ENCODE measurements at places on chromosomes 12 and 14. TPM values are rescaled to one million over a fixed set of nuclear protein-coding genes. Genes with fewer than 3 reads are reported as not detected.

Gene KRT4
- not detected for total RNA-seq

- no peak overlapping the region for H3K27ac ChIP-seq
- no peak for DNase-seq
- no peaks in the 10 kb centered on the region for H3K27me3 ChIP-seq
- H3K36me3 ChIP-seq, result peaks cover 63% of the 10 kb centered on the region
- peaks cover 17% of the 10 kb centered on the region for H3K4me1 ChIP-seq
These were observed 4.4 kb downstream of the KLC1 start for GRCh38 chr14:103633391-103633790.

DNA sequence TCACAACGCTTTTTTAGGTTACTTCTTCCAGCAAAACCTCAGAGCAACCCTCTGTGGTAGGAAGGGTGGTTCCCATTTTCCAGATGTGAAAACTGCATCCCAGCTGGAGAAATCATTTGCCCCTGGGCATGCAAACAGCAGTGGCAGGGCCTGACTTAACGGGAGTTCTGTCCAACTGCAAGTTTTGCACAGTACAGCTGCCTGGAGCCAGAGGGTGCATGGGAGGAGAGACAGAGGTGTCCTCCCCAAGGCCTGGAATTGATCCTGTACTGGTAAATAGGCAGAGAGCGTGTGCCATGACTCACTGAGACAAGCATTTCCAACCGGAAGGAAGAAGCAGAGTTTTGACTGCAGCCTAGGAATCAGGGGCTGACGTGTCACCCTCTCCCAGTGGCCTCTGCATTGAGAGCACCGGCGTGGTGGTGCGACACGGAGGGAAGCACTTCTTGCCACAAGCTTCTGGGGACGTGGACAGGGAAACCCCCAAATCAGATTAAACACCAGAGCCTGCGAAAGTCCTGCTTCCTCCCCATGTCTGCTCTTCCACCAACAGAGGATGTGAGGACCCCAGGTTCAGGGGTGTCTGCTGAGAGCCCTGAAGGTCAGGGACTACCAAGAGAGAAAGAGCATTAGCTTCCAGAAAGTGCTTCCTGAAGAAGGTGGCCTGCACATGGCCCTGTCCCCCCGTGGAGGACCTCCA, 19.0 kb upstream of the SERPINA4 start:
- peaks cover 8% of the 10 kb centered on the region for H3K4me1 ChIP-seq
- H3K36me3 ChIP-seq, result no peaks in the 10 kb centered on the region
- no peak overlapping the region for H3K4me3 ChIP-seq
- no peak overlapping the region for H3K27ac ChIP-seq

GRCh38 chr14:99035712-99036610, 236.0 kb downstream of the BCL11B start:
- peak; percentile 94 for DNase-seq
- H3K27ac ChIP-seq, result peak overlapping the region; percentile 93
- peaks cover 43% of the 10 kb centered on the region for H3K4me1 ChIP-seq
- H3K27me3 ChIP-seq, result no peaks in the 10 kb centered on the region
- H3K4me3 ChIP-seq, result no peak overlapping the region

Gene KCNA1
- not detected for total RNA-seq

DNA sequence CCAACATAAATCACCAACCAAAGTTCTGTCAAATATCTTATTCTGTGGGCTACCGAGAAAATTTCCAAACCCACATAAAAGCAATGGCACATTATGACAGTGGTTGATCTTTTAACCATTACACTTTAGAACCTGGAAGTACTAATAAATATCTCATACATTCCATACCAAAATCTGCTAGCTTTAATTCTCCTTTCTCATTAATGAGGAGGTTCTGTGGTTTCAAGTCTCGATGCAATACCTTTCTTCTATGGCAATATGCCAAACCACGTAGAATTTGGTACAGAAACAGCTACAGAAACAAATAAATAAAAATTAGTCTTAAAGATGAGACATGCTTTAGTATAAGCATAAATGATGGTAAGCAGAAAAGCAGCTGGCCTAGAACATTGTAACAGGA, 100.7 kb downstream of the ELK3 start:
- H3K27me3 ChIP-seq, result no peaks in the 10 kb centered on the region
- no peak overlapping the region for H3K27ac ChIP-seq
- DNase-seq, result peak; percentile 64
- no peaks in the 10 kb centered on the region for H3K4me1 ChIP-seq
- no peak overlapping the region for H3K4me3 ChIP-seq

- no peaks in the 10 kb centered on the region for H3K36me3 ChIP-seq
- H3K4me1 ChIP-seq, result peaks cover 13% of the 10 kb centered on the region
These were observed 9.1 kb downstream of the KRT83 start for GRCh38 chr12:52312086-52312485.

- H3K4me1 ChIP-seq, result no peaks in the 10 kb centered on the region
- H3K27ac ChIP-seq, result no peak overlapping the region
- H3K4me3 ChIP-seq, result no peak overlapping the region
- peak; percentile 73 for DNase-seq
- no peaks in the 10 kb centered on the region for H3K27me3 ChIP-seq
- no peaks in the 10 kb centered on the region for H3K36me3 ChIP-seq
These were observed 6.9 kb upstream of the ADCY6 start for GRCh38 chr12:48795550-48796455.

- H3K27ac ChIP-seq, result no peak overlapping the region
- H3K4me1 ChIP-seq, result peaks cover 11% of the 10 kb centered on the region
- H3K4me3 ChIP-seq, result no peak overlapping the region
- DNase-seq, result no peak
- no peaks in the 10 kb centered on the region for H3K36me3 ChIP-seq
These were observed 17.9 kb downstream of the DERA start for GRCh38 chr12:15928870-15929571.

- no peak for DNase-seq
- H3K4me1 ChIP-seq, result peaks cover 26% of the 10 kb centered on the region
- no peak overlapping the region for H3K4me3 ChIP-seq
- peak overlapping the region; percentile 61 for H3K27ac ChIP-seq
- no peaks in the 10 kb centered on the region for H3K27me3 ChIP-seq
These were observed 100.4 kb downstream of the TMTC3 start for GRCh38 chr12:88242571-88242925.

DNA sequence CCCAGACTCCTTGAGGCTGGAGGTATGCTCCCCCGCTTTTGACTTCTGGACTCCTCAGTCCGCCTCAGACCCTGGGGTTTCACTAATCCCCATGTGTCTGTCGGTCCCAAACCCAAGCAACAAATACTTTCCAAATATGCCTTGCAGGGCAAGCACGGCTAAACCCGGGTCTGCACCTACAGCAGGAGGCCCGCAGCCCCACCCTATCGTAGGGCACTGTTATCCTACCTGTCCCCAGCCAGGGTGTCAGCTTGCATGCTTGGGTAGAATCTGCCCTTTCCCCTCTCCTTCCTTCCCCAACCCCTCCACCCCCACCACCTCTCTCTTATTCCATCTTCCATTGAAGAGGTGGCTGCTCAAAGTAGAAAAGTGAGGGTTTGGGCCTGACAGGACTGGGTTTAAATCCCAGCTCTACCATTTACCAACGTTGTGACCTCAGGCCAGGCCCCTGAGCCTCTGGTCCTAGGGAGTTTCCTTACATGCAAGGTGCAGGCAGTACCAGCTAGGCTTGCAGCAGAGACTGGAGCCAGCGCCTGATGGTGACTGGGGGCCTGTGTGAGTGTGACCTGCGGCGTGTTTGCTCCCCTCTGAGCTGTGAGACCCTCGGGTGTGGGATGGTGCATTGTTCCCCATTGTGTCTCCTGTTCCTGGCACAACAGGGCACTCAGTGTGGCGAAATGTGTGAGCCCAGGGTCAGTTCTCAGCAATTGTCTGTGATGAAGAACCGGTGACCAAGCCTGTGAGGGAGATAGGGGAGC, 11.2 kb upstream of the EML1 start:
- no peak for DNase-seq
- no peak overlapping the region for H3K27ac ChIP-seq
- H3K36me3 ChIP-seq, result peaks cover 24% of the 10 kb centered on the region
- H3K4me1 ChIP-seq, result peaks cover 4% of the 10 kb centered on the region
- no peaks in the 10 kb centered on the region for H3K27me3 ChIP-seq
- H3K4me3 ChIP-seq, result no peak overlapping the region

DNA sequence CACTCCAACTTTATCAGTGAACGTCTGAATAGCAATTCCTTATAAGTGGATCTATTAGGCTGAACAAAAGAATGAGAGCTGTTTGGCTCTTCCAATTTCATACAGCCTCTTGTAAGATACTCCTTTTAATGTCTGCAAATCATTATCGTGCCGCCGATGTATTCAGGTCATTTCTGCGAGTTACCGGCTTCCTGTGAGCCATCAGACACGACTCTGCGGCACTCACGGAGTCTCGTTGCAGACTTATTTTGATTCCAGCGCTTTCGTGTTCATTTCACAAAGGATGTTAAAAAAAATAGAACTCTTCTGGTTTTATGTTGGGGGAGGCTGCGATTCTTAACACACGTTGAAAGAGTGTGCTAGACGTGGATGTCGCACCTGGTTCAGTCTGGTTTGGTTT, 106.6 kb downstream of the GLT1D1 start:
- no peaks in the 10 kb centered on the region for H3K27me3 ChIP-seq
- no peak overlapping the region for H3K4me3 ChIP-seq
- no peak for DNase-seq
- no peaks in the 10 kb centered on the region for H3K36me3 ChIP-seq
- no peaks in the 10 kb centered on the region for H3K4me1 ChIP-seq

Gene XPOT
- total RNA-seq, result 65.9 TPM

Gene TTC6
- not detected for total RNA-seq

DNA sequence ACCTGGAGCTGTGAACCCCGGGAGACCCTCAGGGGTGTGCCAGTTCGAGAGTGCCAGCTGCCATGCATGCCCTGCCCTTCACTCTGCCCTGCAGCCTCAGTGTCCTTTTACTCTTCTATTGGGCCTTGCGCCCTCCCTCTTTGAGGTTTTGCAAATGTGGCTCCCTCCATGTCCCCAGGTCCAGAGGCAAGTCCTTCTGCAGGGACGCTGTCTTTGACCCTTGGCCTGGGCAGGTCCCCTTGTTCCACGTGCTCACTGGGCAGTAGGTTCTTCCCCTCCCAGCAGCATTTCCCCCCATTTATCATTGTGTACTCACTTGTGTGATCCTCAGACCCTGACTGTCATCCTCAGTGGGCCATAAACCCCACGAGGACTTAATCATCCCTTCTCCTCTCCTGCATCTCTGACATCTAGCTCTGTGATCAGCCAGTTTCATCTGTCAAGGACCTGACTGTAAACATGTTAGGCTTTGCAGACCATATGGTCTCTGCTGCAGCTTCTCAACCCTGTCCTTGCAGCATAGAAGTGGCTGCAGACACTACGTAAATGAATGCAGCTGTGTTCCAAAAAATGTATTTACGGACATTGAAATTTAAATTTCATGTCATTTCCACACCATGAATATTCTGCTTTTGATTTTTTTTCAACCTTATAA, 36.6 kb downstream of the TSPAN9 start:
- no peak for DNase-seq
- no peak overlapping the region for H3K27ac ChIP-seq
- no peak overlapping the region for H3K4me3 ChIP-seq
- H3K36me3 ChIP-seq, result no peaks in the 10 kb centered on the region

Gene GLIPR1
- total RNA-seq, result 34.4 TPM

Gene ADCY6
- total RNA-seq, result 22.9 TPM

Gene RAPGEF3
- total RNA-seq, result 0.38 TPM

- peak overlapping the region; percentile 58 for H3K4me3 ChIP-seq
- peak; percentile 97 for DNase-seq
- H3K4me1 ChIP-seq, result peaks cover 8% of the 10 kb centered on the region
- no peaks in the 10 kb centered on the region for H3K27me3 ChIP-seq
- H3K36me3 ChIP-seq, result no peaks in the 10 kb centered on the region
These were observed 44.6 kb upstream of the ESR2 start for GRCh38 chr14:64338616-64339316.

DNA sequence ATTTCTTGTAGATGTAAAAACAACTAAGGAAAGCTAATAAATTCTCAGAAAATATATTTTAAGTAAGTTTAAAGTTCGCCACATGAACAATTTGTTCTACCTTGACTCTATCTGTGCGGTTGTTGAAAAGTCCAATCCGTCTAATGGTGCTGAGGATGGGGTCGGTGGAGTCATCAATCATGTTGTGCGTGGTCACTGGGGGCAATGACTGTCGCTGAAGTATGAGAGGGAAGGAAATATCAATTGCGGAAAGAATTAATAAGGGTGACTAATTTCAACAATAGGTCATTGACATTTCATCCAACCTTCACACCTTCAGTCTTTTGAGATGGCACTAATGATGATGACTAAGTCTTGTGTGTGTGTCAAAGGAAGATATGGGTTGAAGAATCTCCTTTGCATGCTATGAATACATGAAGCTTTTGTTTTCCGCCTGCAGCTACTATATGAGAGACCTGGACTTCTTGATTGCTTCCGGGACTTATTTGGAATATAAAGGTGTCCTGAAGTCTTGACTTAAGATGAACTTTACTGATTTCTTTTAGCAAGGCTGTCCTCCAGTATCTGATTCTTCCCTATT, 32.1 kb downstream of the SPX start:
- no peaks in the 10 kb centered on the region for H3K36me3 ChIP-seq
- H3K4me3 ChIP-seq, result no peak overlapping the region
- no peak for DNase-seq
- no peaks in the 10 kb centered on the region for H3K27me3 ChIP-seq

GRCh38 chr14:73245480-73246325, 8.4 kb downstream of the PAPLN start:
- H3K36me3 ChIP-seq, result no peaks in the 10 kb centered on the region
- H3K4me3 ChIP-seq, result peak overlapping the region; percentile 54

GRCh38 chr14:92655419-92656201, 92.8 kb downstream of the LGMN start:
- H3K27me3 ChIP-seq, result no peaks in the 10 kb centered on the region
- no peaks in the 10 kb centered on the region for H3K4me1 ChIP-seq
- DNase-seq, result no peak
- H3K4me3 ChIP-seq, result no peak overlapping the region
- no peaks in the 10 kb centered on the region for H3K36me3 ChIP-seq

DNA sequence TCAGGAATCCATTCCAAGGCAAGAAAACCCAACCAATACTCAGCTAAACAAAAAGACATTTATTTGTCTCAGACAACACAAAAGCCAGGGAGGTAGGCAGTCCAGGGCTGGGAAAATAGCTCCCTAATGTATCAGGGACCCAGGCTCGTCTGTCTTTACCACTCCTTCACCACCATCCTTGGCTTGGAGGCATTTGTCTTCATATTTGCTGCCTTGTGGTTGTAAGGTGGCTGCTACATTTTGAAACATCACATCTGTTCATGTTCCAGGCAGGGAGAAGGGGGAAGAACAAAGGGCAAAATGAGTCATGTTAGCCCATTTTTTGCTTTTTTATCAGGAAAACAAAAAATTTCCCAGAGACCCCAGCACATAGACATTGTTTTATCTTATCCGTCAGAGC, 44.8 kb upstream of the PCED1B start:
- no peaks in the 10 kb centered on the region for H3K36me3 ChIP-seq
- no peak overlapping the region for H3K4me3 ChIP-seq
- no peak overlapping the region for H3K27ac ChIP-seq
- peaks cover 2% of the 10 kb centered on the region for H3K4me1 ChIP-seq
- DNase-seq, result no peak

GRCh38 chr12:123063535-123063934, 83.1 kb downstream of the ARL6IP4 start:
- DNase-seq, result no peak
- no peaks in the 10 kb centered on the region for H3K36me3 ChIP-seq
- peaks cover 17% of the 10 kb centered on the region for H3K4me1 ChIP-seq
- no peaks in the 10 kb centered on the region for H3K27me3 ChIP-seq
- no peak overlapping the region for H3K27ac ChIP-seq

Data from SJSA1 (cell line).